Common myeloid progenitor, CD34-positive (primary cell): ENCODE measurements at places on chromosomes 16 and 17.

GRCh38 chr17:58268774-58269556, 11.8 kb downstream of the MPO start:
- no peak for DNase-seq
- H3K4me1 ChIP-seq: no peaks in the 10 kb centered on the region
- no peaks in the 10 kb centered on the region for H3K27me3 ChIP-seq
- no peak overlapping the region for H3K27ac ChIP-seq

GRCh38 chr16:4561596-4561995, 5.5 kb downstream of the C16orf96 start:
- no peaks in the 10 kb centered on the region for H3K4me1 ChIP-seq
- no peak overlapping the region for H3K4me3 ChIP-seq
- H3K27ac ChIP-seq: no peak overlapping the region

- no peak for DNase-seq
- no peaks in the 10 kb centered on the region for H3K27me3 ChIP-seq
- H3K4me3 ChIP-seq: no peak overlapping the region
- H3K36me3 ChIP-seq: no peaks in the 10 kb centered on the region
- H3K4me1 ChIP-seq: no peaks in the 10 kb centered on the region
- no peak overlapping the region for H3K27ac ChIP-seq
Observed at GRCh38 chr16:19346335-19346922, 60.9 kb downstream of the CLEC19A start.

GRCh38 chr17:50863221-50863843, 2.8 kb downstream of the TOB1 start:
- H3K4me1 ChIP-seq: peaks cover 27% of the 10 kb centered on the region
- H3K36me3 ChIP-seq: peaks cover 2% of the 10 kb centered on the region
- peak; percentile 65 for DNase-seq
- no peaks in the 10 kb centered on the region for H3K27me3 ChIP-seq

DNA sequence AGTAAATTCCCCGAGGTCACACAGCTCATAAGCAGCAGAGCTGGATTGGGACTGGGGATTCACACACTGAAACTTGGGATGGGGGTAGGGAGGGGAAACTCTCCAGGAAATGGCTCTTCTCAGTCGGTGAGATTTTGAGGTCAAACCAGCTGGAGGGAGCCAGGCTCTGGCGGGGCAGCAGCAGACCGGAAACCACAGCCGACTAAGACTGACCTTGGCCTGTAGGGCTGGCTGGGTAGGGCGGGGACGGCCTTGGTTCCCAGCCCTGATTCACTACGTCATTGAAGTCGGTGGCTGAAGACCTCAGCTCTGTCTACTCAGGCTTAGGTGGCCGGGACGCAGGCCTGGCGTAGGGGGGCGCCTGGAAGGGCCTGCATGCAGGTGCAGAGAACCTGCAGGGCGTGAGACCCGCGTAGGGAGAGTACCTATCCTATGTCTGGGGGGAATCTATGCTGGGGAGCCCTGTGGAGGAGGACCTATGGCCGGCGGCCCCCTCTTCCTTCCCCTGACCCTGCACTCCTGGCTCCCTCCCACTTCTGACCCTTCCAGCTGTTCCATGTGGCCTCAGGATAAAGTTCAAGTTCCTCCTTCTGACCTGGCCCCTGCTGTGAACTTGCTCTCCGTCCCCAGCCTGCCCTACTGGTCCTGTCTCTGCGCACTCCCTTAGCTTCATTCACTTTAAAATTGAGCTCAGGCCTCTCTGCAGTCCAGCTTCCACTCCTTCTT, 11.9 kb upstream of the SLC4A1 start:
- peaks cover 10% of the 10 kb centered on the region for H3K4me1 ChIP-seq
- DNase-seq: peak; percentile 75
- no peaks in the 10 kb centered on the region for H3K27me3 ChIP-seq
- no peak overlapping the region for H3K27ac ChIP-seq

- no peak for DNase-seq
- no peaks in the 10 kb centered on the region for H3K36me3 ChIP-seq
- no peak overlapping the region for H3K4me3 ChIP-seq
- H3K27me3 ChIP-seq: no peaks in the 10 kb centered on the region
Observed at GRCh38 chr17:28828294-28829040, 14.1 kb downstream of the FAM222B start.

GRCh38 chr16:678858-679813, 1.1 kb upstream of the STUB1 start:
- no peaks in the 10 kb centered on the region for H3K27me3 ChIP-seq
- H3K36me3 ChIP-seq: no peaks in the 10 kb centered on the region
- peak overlapping the region; percentile 69 for H3K4me3 ChIP-seq
- peaks cover 48% of the 10 kb centered on the region for H3K4me1 ChIP-seq

GRCh38 chr16:77946823-77947222, 75.5 kb upstream of the CLEC3A start:
- no peaks in the 10 kb centered on the region for H3K4me1 ChIP-seq
- no peaks in the 10 kb centered on the region for H3K36me3 ChIP-seq
- H3K27ac ChIP-seq: no peak overlapping the region
- no peak for DNase-seq
- no peak overlapping the region for H3K4me3 ChIP-seq
- peaks cover 1% of the 10 kb centered on the region for H3K27me3 ChIP-seq

GRCh38 chr16:12742741-12743140, 60.9 kb downstream of the CPPED1 start:
- DNase-seq: no peak
- no peaks in the 10 kb centered on the region for H3K4me1 ChIP-seq
- no peaks in the 10 kb centered on the region for H3K27me3 ChIP-seq
- H3K4me3 ChIP-seq: no peak overlapping the region

GRCh38 chr16:5422643-5423496, 325.3 kb upstream of the EEF2KMT start:
- DNase-seq: no peak
- no peaks in the 10 kb centered on the region for H3K4me1 ChIP-seq
- H3K27ac ChIP-seq: no peak overlapping the region
- no peaks in the 10 kb centered on the region for H3K27me3 ChIP-seq

DNA sequence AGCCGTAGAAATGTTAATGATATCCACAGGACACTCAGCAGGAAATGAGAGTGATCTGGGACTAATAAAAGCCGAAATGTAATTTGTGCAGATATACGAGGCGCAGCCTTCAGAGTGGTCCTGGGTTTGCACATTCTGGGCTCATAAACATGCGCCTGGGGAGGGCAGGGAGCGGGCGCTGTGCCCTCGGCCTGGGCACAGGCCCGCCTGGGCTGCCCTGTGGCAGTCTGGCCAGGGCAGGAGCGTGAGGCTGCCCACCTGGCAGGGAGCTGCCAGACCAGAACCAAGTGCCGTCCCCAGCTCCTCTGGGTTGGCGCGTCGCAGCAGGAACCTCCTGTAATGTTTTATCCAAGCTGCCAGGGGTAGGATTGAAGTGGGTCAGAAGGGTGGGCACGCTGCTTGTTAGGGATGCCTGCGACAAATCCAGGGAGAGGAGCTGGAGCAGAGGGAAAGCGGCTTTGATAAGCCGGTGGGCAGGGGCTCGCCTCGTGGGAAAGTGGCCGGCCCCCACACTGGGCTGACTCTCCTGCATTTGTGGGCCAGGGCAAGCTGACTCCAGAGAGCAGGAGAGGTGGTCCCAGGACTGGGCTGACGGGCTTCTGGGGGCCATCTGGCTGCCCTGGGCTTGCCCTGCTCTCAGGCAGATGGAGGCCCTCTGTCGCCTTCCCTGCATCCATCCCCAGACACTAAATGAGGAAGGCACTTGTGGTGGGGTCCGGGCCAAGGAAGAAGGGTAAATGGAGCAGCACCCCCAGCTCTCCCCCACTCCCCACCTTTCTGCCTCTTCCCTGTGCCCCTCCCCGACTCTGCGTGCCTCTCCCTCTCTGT, 45.9 kb downstream of the SREBF1 start:
- H3K27me3 ChIP-seq: no peaks in the 10 kb centered on the region
- no peak overlapping the region for H3K4me3 ChIP-seq
- DNase-seq: no peak
- H3K27ac ChIP-seq: no peak overlapping the region
- H3K4me1 ChIP-seq: peaks cover 44% of the 10 kb centered on the region
- H3K36me3 ChIP-seq: peaks cover 4% of the 10 kb centered on the region

DNA sequence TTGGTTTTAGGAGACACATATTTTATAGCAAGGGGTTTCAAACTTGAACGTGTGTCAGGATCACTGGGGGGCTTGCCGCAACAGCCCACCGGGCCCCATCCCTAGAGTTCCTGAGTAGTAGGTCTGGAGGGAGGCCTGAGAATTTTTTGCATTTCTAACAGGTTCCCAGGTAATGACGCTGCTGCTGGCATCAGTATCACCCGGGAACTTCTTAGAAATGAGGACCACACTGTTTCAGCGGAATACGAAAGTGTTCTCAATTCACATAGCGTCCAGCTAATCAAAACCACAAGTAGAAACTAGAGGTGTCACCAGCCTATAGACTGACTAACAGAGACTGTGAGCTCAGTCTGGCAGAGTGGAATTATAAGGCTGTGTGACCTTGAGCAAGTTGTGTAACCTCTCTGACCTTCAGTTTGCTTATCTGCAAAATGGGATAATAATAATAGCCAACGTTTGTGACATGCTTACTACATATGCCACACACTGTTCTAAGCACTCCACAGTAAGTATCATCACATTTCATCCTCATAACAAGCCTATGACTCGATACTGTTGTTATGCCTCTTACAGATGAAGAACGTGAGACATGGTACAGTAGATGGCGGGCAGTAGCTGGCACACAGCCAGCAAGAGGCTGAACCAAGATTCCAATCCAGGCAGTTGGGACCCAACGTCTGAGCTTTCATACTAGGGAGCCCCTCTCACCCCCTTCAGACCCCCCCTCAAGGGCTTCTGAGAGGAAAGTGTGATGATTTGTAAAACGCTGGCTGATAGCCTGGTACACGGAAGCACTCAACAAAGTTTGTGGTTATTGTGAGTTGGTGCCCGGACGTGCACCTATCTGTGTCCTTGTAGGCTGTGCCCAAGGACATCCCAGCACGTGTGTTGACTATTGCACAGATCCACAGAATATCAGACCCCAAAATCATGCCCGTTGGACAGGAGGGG, 4.6 kb upstream of the ICAM2 start:
- H3K27me3 ChIP-seq: no peaks in the 10 kb centered on the region
- H3K4me3 ChIP-seq: peak overlapping the region; percentile 4
- H3K4me1 ChIP-seq: peaks cover 46% of the 10 kb centered on the region
- H3K36me3 ChIP-seq: no peaks in the 10 kb centered on the region

GRCh38 chr17:34361478-34362061, 1.5 kb downstream of the CCL1 start:
- H3K36me3 ChIP-seq: no peaks in the 10 kb centered on the region
- DNase-seq: peak; percentile 95
- no peaks in the 10 kb centered on the region for H3K27me3 ChIP-seq
- no peak overlapping the region for H3K27ac ChIP-seq
- H3K4me3 ChIP-seq: no peak overlapping the region
- H3K4me1 ChIP-seq: peaks cover 43% of the 10 kb centered on the region

DNA sequence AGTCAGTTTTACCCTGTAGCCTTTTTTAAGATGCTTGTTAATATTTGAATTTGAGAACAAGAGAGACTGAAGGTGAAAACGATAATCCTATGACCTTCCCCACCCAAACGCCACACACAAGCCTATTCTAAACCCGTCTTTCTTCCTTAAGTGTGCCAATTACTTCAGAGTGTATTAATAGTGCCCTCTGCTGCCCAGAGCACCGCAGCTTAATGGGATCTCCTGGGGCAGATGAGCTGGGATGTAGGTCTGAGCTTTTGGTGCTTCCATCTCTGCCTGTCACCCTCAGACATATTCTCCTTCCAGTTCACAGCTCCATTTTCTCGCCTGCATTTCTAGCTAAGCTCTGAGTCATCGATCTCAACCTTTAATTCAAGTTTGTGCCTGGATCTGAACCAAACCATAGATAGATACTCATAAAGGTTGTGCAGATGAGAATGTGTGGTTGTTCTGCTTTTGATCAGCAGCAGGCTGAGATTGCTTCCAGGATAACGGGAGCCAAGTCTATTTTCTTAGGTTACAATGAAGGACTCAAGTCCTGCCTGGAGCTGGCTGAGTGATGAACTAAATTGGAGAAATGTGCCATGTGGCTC, 46.4 kb upstream of the CDH13 start:
- H3K27me3 ChIP-seq: peaks cover 2% of the 10 kb centered on the region
- DNase-seq: no peak
- no peaks in the 10 kb centered on the region for H3K36me3 ChIP-seq
- no peak overlapping the region for H3K4me3 ChIP-seq
- H3K27ac ChIP-seq: no peak overlapping the region

- no peaks in the 10 kb centered on the region for H3K27me3 ChIP-seq
- H3K36me3 ChIP-seq: no peaks in the 10 kb centered on the region
- H3K27ac ChIP-seq: no peak overlapping the region
- no peak overlapping the region for H3K4me3 ChIP-seq
Observed at GRCh38 chr17:55160501-55160900, 104.3 kb upstream of the HLF start.

DNA sequence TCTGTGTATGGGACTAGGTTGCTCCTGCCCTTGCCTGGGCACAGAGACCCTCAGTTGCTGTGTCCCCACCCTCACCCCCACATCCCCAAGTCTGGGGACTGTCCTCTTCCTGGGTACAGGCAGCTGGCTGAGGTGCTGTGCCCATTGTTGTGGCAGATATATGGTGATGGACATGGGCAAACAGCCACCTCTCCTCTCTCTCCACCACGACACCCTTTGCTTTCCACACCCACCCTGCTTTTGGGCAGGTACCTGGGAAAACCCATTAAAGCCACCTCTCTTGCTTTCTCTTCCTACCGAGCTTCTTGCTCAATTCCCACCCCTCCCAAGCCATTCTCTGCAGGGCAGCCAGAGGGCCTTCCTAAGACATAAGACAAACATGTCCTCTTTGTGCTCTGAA, 21.7 kb downstream of the TRPV2 start:
- peaks cover 36% of the 10 kb centered on the region for H3K4me1 ChIP-seq
- no peak overlapping the region for H3K4me3 ChIP-seq
- DNase-seq: no peak

- no peak overlapping the region for H3K27ac ChIP-seq
- H3K4me3 ChIP-seq: no peak overlapping the region
- H3K27me3 ChIP-seq: no peaks in the 10 kb centered on the region
- no peaks in the 10 kb centered on the region for H3K4me1 ChIP-seq
- no peak for DNase-seq
Observed at GRCh38 chr16:19687279-19687678, 30.7 kb downstream of the KNOP1 start.

GRCh38 chr17:74252211-74252610, 21.8 kb upstream of the DNAI2 start:
- H3K27ac ChIP-seq: no peak overlapping the region
- no peaks in the 10 kb centered on the region for H3K27me3 ChIP-seq
- H3K4me1 ChIP-seq: no peaks in the 10 kb centered on the region
- DNase-seq: no peak
- H3K4me3 ChIP-seq: no peak overlapping the region

DNA sequence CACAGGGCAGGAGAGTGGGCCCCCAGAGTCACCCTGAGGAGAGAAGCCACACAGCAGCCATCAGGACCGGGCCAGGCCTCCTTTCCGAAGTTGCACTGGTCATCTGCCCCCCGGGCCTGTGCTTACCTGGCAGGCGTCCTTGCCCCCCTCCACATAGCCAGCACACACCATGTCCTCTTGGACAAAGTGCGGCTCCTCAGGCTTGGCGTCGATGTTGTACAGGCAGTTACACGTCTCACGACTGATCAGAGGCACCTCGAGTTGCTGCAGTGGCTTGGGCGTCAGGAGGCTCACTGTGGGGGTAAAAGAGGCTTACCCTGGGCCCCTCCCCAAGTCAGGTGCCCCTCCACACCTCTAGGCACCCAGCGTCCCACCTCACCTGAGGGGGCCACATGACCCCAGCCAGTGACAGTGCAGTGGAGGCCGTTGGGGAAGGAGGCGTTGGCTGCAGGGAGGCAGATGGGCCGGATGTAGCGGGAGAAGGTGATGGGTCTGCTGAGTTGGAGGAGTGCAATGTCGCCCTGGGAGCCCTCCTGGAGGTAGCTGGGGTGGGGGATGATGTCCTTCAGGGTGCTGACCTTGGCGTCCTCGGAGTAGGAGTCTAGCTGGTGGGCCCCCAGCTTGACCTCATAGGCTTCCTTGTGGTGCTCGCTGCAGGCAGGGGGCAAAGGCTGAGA, 3.1 kb downstream of the PRSS8 start:
- no peak overlapping the region for H3K27ac ChIP-seq
- H3K27me3 ChIP-seq: no peaks in the 10 kb centered on the region
- H3K4me3 ChIP-seq: no peak overlapping the region
